OCI-M1 (cell line): ENCODE measurements at places on chromosomes 1 and 21.

- DNase-seq = no peak
Measured at GRCh38 chr1:164895026-164895912, 336.3 kb downstream of the PBX1 start.

DNA sequence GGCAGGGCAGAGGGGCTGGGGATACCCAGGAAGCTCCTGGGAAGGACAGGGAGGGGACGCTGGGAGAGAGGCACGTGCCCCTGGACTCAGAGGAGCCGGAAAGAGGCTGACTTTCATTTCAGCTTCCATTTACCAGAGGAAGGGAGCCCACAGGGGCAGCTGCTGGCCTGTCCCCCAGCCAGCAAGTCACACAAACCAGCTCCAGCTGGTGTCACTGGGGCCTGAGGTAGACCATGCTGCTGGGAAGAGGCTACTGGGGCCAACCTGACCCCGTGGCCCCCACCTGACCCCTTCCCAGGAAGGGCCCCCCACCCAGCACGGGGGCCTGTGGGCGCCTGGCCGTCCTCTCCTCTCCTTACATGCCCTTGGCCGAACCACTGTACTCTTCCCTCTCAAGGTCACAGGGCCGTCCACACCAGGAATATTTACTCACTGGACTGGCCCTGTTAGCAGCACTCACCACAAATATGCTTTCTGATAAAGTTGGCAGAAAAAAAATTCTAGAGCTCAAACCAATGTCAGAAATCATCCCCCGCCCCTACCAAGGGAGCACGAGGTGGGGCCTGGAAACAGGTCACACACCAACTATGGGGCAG is 110.5 kb downstream of the CASZ1 start:
- no peak for DNase-seq

- no peak for DNase-seq
Measured at GRCh38 chr1:88399690-88400089, 284.4 kb upstream of the PKN2 start.

DNA sequence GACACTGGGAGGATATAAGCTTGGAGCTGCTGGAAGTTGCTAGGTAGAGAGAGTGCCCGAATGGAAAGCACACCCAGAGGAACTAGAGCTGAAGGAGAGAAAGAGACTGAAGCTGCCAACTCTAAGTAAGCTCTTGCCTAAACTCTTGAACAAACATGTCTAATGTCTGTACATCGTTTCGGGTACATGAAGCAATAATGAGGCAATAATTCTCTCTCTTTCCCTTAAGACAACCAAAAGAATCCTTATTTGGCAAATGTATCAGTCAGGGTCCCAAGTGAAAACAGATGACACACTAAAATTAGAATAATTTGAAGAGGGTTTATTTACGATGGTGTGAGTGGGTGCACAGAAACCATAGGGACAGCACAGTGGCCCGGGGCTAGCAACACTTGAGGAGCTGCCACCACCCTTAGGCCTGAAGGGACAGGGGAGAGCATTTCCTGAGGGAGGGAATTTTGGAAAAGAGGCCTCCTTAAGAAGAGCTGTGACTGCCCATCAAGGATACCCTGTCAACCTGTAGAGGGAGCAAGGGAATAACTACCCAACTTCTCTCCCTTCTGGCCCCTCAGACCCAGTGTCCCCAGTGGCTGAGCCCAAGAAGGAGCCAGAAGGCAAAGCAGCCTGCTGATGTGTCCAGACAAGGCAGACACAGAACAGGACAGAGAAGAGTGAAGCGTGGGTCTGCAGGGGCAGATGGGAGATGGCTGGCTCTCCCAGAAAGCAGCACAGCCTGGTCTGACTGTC is 36.1 kb upstream of the KHDRBS1 start:
- peak; percentile 54 for DNase-seq

DNA sequence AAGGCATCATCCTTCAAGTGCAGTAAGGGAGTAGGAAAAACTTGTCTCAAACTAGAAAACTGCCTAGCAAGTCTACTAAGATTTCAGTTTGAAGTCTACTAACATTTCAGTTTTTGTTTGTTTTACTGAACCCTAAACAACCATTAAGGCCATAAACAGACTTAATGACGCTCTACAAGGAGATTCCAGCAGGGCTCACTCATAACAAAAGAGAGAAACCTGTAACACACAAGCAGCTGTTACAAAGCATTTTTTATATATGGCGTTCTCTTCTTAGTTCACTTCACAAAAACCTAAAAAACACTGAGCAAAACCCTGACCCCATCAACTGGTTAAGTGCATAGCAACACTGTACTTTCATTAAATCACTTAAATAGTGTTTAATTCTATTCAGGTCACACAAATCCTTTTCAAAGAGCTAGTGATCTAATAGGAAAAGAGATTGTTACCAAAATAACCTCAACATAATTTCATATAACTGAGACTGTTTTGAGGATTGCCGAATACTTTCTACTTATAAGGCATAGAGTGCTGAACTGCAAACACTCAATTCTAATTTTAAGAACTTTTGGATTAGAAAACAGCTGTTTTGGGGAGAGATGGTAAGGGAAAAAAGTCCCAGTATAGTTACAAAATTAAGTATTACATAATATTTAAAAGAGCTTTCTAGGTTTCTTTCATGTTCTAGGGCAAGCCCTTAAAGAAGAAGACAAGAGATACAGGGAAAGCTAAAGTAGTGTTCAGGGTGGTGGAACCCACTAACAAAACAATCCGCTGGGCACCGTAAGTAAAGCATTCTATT is 1.4 kb downstream of the B3GALNT2 start:
- DNase-seq = peak; percentile 75

GRCh38 chr1:85359874-85360721 is 83.7 kb upstream of the BCL10 start:
- DNase-seq = no peak

- peak; percentile 44 for DNase-seq
Measured at GRCh38 chr1:196654271-196654670, 2.4 kb downstream of the CFH start.

DNA sequence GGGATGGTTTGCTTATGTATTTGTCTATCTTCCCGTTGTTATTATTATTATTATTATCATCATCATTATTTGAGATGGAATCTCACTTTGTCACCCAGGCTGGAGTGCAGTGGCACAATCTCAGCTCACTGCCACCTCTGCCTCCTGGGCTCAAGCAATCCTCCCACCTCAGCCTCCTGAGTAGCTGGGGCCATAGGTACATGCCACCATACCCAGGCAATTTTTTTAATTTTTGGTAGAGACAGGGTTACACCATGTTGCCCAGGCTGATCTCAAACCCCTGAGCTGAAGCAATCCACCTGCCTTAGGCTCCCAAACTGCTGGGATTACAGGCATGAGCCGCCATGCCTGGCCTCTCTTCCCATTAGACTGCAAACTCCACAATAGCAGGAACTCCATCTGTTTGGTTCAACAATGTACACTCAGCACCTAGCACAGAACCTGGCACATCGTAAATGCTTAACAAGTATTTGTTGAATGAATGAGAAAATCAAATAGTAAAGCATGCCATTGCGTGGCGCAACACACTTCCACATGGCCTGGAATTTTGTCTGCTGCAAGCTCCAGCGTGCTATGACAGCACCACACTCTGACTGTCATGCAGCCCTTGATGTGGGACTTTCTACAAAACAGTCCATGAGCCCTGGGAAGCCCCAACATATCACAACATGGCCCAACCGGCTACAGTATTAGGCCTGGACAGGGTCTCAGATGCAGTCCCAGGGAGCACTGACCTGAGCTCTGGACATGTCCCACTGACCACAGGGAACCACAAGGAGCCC is 3.8 kb upstream of the TINAGL1 start:
- no peak for DNase-seq
